ENCODE measurements at places on chromosomes 11 and 22.

DNA sequence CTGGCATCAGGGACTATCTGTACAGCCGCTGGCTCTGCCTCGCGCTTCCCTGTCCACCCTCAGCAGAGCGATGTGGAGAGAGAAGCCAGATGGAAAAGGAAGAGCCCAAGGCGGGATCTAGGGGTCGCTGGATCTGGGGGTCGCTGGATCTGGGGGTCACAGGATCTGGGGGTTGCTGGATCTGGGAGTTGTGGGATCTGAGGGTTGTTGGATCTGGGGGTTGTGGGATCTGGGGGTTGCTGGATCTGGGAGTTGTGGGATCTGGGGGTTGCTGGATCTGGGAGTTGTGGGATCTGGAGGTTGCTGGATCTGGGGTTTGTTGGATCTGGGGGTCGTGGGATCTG is 2.0 kb upstream of the MS4A10 start:
- DNase-seq: no peak

DNA sequence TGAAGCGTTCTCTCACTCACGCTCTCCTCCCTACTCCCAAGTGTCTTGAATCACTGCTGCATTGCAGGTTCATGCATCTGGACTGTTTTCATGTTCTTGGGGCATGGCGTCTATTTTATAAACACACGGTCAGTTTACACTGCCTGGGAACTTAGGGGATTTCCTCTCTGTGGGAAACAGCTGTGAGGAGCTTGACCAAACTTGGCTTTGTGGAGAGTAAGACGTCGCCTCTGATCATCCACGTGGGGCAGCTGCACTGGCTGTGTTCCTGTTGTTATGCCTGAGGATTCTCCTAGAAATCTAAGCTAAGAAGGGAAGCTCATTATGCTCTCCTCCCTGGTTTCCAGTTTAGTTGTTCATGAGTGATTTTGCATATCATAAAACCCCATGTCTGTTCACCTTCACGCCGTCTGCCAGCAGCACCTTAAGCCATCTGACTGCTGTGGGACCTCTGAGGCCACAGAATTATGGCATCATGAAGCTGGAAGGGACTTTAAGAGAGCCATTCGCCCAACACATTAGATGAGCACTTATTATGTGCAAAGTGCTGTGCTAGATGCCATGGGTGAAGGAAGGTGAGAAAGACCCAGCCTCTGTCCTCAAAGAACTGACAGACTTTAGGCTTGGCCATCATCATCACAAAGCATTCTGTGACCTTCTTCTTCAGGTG is 38.8 kb upstream of the POU2AF1 start:
- no peak for DNase-seq

GRCh38 chr11:134530636-134531326 is 118.7 kb upstream of the B3GAT1 start:
- no peak for DNase-seq

DNA sequence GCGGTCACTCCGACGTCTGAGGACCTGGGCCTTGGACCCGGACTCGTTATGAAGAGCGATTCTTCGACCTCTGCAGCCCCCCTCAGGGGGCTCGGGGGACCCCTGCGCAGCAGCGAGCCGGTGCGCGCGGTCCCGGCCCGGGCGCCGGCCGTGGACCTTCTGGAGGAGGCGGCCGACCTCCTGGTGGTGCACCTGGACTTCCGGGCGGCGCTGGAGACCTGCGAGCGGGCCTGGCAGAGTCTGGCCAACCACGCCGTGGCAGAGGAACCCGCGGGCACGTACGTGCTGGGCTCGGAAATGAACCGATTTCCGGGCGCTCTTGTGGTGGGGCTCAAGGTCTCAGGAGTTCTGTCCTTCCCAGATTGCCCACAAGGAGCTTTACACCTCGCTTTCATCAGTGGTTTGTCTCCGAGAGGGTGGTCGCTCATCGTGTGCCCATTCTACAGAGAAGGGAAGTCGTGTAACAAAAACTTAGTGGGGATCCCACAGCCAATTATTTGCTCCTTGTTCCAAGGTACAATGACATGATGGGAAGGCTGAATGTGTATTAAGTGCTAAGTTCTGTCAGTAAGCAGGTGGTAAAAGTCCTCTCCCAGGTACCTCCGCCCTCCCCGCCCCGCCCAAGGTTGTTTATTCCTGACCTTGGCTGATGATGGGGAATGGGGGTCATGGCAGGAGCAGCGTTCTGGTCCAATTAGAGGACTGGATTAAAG is 695 bp downstream of the PEX26 start:
- peak; percentile 29 for DNase-seq

GRCh38 chr11:122367809-122368231 is 251.8 kb upstream of the BLID start:
- no peak for DNase-seq

DNA sequence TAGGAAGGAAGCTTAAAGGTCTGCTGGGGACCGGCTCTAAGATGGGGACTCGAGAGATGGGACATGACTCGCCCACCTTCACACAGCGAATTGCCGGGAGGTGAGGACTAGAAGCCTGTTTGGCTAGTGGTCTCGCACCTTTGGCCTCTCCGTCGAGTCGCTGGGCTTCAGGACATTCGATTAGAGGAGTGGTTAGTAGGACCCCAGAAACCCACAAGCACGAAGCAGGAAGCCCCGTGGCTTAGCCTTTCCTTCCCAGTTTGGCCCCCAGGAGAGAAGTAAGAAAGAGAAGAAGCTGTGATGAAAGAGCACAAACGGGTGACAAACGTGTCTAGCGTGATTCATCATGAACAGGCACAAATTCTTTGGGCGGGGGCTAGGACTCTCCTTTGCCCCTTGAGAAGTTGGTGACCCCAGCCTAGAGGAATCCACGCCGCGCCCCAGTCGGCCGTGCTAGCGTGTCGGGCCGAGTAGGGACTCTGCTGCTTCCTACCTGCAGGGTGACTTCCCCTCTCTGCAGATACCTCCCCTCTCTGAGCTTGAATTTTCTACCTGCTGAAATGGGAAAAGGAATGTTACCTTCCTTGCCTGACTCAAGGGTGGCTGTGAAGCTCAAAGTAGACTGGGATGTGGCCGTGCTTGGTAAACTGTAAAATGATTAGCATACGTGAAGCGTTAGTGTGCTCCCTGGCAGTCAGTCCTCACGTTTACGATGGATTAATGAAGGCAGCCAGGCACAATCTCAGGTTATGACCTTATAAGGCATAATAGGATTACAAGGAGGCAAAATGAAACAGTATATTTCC is 1.1 kb upstream of the ADM start:
- DNase-seq: no peak

DNA sequence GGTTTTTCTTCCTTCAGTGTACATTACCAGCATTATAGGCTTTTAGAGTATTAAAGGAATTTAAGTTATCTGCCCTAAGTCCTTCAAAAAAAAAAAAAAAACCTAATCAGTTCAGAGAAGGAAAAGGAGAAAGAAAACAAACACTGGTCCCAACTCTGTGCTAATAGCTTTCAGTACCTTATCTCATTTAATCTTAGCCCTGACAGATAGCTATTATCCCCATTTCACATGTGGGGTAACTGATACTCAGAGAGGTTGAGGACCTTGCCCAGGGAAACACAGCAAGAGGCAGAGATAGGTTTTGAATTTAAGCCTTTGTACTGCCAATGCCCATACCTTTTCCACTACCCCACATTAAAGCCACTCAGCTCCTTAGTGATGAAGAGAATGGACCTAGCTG is 43.4 kb downstream of the FAT3 start:
- no peak for DNase-seq

- no peak for DNase-seq
Observed at GRCh38 chr22:24855794-24856193, 49.8 kb downstream of the SGSM1 start.

DNA sequence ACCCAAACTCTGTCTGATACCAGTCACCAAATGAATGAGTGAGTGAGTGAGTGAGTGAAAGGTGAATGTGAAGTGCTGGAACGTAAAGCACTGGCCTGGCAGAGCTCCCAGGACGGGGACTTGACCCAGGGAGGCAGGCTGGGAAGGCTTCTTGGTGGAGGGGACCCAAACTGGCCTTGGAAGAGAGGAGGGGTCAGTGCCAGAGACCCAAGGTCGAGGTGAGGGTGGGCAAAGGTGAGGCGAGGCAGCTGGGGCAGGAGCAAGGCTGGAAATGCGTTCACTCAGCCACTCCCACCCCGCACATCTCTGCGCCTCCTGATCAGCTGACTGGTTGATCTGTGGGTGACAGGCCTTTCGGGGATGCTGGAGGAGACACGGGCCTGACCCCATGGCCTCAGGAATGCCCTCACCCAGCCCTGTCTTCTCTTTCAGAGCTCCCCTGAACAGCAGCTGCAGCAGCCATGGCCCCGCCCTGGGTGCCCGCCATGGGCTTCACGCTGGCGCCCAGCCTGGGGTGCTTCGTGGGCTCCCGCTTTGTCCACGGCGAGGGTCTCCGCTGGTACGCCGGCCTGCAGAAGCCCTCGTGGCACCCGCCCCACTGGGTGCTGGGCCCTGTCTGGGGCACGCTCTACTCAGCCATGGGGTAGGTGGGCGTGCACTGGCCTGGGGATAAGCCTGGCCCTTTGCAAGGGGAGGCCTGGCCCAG is 7.6 kb downstream of the TSPO start:
- DNase-seq: no peak

GRCh38 chr11:73870261-73870660 is 6.4 kb downstream of the COA4 start:
- DNase-seq: no peak

DNA sequence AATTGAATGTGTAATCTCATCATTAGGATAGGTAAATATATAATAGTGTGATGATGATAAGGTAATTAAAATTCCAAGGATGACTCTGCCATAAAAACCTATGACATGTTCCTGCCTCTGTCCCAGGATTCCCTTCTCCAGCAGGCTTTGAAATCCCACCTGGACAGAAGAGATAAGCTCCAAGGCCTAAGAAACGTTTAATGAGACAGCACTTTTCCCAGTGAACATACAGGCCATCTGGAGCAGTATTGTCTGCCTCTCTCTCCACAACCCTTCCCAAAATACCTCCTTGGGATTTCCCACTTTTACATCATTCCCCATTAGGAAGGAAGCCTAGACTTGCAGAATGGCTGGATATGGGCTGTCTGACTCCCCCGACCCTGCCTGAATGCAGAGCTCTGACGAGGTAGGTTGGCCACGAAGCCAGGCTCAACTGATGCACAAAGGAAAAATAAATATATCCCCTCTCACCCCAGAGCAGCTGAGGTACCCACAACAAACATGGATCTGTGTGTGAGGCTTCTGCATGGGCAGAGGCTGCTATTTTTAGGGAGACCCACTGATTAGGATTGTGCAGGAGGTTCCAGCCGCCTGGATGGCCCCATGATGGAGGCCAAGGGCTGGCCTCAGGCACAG is 71.0 kb downstream of the TMPRSS5 start:
- DNase-seq: no peak

DNA sequence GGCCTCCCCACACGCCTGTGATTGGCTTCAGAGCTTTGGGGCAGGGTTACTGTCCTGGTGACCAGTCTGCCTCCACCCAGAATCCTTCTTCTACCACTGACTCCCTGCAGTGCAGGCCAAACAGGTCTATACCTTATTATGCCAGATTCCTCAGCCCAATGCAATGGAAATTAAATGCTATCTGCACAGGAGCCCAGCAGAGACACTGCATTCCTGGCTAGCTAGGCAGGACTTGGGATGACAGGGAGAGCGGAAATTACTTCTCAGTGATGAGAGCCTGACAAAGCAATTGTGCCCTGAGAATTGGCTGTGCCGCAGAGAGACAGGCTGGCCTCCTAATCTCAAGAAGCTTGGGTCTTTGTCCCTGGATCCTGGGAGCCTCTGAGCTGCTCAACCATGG is 143.8 kb upstream of the NCAM1 start:
- no peak for DNase-seq

GRCh38 chr11:126112547-126112946 is 49.9 kb upstream of the CDON start:
- no peak for DNase-seq

- no peak for DNase-seq
Observed at GRCh38 chr11:57432714-57433163, 5.8 kb upstream of the SLC43A3 start.

GRCh38 chr11:134260503-134260902 is 7.1 kb downstream of the ACAD8 start:
- DNase-seq: no peak

DNA sequence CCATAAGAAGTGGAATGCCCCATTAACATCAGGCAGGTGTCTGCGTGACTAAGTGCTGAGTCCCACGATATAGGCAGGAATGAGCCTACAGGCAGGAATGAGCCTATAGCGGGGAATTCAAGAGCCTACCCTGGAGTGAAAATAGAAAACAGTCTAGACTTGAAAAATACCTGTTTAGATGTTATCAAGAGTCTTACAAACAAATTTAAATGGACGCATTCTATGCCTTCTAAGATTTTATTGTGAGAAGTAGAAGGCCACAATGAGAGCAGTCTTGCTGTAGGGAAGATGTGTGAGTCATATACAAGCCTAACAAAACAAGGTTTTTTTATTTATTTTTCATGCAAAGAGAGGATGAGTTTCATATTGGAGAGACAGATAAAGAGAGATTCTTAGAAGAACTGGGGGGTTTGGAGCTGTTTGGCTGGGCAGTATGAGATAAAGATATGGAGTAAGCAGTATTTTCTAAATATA is 200.8 kb upstream of the ZC3H12C start:
- no peak for DNase-seq

DNA sequence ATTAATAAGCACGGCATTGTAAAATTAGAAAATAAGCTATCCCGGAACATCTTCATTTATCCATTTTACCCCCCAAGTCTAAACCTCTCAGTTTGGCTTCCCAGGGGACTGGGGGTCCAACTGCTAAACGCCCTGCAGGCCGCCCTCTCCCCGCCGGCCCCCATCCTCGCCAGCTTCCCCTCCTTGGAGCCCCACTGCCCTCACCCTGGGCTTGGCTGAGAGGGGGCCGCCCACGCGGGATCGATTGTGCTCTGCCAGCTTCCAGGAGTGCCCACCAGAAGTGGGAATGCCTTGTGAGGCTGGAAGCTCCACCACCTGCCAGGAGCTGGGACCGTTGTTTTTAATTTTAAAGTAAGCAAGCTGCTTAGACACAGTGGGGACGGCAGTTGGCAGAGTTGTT is 353.5 kb downstream of the TBC1D22A start:
- no peak for DNase-seq

GRCh38 chr11:65390996-65391395 is 4.6 kb downstream of the FRMD8 start:
- no peak for DNase-seq

DNA sequence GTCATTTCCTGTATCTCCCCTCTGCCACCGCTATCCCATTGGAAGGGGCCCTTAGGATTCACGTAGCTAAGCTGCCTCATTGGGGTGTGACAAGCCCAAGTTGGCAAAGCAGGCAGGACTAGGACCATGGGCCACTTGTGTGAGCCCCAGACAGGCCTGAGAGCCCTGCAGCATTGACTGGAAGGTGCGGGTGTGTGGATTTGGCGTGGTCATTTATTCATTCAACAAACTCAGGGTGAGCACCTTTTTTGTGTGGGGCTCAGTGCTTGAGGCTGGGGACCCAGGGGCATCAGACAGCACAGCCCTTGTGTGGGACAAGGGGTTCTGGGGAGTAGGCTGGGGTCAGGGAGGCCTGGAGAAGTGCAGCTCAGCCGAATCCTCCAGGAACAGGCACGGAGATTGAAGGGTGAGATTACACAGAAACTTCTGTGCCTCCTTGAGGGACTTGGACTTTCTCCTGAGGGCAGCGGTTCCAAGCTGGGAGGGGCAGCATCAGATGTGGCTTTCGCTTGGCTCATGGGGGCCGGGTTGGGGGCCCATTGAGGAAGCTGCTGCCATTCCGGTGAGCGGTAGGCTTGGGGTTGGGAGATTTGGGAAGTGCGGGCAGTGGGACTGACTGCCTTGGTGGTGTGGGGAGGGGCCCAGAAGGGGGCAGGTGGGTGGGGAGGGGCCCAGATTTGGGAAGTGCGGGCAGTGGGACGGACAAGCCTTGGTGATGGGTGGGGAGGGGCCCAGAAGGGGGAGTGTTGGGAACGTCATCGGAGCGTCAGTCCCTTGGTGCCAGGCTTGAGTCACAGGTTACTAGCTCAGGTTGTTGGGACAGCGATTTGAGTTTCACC is 11.9 kb downstream of the MGAT3 start:
- DNase-seq: no peak

All from stimulated activated CD8-positive, alpha-beta memory T cell treated with anti-CD3 and anti-CD28 coated beads, Interleukin-15, amount 100 ng/mL, for 24 hours (primary cell).